ENCODE measurements at places on chromosomes 4 and X.
A peak's percentile ranks its signal among the peaks of the same experiment; 100 is the strongest.

DNA sequence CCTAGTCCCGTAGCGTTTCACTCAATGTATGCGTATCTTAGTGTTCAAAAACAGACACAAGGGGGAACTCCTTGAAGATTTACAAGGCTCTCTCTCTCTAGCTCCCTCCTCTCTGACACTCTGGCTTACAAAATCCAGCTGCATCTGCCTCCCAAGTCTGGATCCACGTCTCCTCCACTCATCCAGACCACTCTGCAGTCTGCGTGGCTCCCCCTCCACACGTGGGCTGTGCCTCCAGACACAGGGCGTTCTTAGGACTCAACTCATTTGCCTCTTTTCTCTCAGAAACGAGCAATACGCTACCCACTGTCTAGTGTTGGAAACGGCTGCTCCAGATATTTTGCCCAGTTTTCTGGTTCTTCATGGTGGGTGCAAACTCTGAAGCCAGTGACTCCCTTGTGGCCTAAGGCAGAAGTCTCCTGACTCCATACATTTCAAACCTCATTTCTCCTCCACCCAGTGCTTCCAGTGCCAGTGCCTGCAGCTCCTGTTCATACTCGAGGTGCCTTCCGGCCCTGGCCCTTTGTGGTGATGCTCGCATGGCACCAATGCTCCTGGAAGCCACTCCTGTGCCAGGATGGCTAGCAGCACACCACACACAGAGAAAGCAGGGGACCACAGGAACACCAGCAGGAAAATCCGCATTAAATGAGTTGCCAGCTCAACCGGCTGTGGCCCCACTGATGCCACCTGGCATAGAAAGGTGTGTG lies 24.1 kb downstream of the NAT8L start:
- DNase-seq = peak; percentile 17

DNA sequence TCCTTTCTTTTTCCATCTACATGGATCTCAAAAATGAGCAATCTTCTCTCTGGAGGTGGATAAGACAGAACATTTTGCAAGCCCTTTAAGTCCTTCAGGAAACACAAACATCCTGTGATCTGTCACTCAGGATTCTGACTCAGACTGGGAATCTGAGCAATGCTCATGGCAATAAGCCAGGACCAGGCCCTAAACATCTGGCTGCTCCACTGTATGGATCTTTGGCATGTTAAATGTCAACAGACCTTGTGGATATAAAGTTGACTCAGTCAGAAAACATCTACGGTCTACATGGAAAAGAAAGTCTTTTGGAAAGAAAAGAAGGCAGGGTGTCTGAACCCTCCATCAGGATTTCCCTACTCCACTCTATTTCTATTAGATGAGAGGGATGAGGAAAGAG lies 17.8 kb upstream of the CHIC2 start:
- no peak for DNase-seq

DNA sequence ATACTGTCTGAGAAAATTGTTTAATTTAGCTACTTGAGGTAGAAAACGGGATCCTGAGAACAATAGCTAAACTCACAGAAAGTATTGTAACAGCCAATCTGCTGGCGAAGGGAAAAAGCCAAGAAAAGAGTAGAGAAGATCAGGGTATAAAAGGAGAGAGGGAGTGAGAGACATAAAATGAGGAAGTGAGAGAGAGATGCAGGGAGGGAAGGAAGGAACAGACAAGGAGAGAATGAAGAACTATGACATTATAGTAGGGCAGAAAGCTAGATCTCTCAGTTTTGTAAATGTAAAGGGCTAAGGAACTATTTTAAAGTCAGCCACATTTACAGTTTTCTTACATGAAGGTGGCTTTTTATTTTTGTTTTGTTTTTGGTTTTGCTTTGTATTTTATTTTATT lies 1.6 kb upstream of the GIMD1 start:
- DNase-seq = no peak

- no peak for DNase-seq
Measured at GRCh38 chr4:10347815-10348214, 109.4 kb downstream of the ZNF518B start.

DNA sequence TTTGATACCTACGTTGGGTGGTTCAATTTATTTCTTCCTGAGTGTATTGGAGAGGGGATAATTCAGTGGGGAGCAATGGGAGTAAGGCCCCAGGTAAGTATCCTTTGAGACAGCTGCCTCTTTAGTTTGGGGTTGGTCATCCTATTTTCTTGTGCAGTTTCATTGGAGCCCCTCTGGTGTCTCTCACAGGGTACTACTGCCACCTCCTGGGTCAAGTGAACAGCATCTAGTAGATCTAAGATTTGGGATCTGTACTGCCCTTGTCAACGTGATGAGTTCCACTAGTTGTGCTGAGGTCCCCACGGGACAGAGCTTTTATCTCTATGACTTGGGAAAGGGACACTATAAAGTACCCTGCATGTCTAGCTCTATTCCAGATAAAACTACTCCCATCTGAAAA lies 80.6 kb downstream of the PBDC1 start:
- DNase-seq = peak; percentile 64

DNA sequence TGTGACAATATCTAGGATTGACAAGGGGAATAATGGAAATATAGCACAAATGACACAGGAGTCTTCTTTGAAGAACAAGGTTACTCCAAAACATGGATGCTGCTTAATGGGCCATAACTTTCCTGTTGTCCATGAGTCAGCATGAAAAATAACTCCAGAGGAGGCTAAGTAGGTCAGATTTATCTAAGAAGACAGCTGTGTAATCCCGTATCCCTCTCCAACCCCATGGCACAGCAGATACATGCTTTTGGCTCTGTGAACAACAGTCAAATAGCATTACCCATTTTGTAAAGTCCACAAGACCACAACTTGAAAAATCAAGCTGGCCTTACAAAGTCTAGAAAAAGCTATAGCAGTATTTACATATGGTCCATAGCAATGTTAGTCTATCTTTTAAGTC lies 2.1 kb upstream of the TMEM131L start:
- no peak for DNase-seq

DNA sequence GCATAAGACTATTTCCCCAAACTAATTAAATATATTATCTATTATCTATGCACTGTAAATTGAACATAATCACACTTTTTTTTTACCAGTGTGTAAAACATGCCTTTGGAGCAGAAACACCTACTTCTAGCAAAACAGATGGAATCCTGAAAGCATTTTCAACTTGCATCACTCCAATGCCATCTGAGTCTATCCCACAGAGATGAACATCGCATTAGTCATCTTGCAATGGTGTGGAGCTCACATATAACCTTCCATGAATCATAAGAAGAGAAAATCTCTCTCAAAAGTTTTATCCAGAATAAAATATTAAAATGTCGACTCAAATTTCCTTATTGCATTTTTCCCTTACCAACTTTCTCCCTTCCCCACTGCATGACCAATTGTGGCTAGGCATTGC lies 406.7 kb upstream of the ACTRT1 start:
- no peak for DNase-seq

DNA sequence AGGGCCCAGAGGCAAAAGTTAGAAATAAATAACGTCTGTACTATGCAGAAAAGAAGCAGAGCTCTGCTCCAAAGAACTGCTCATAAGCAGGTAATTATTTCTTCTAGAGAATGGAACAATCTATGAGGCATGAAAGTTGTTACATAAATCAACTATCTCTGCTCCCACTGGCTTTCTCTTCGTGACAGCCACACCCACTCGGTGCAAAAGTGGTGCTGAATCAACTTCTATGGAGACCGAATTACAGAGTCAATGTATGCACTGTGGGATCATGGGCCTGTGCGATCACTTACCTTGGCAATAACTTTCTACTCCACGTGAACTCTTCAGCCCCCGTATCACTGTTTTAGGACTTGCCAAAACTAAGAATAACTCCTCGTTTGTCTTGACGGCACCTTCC lies 99.4 kb upstream of the ATXN3L start:
- no peak for DNase-seq
